Keratinocyte (primary cell): ENCODE measurements at places on chromosomes 16 and 17.
A peak's percentile ranks its signal among the peaks of the same experiment; 100 is the strongest.

- no peak for DNase-seq
Observed at GRCh38 chr16:53668869-53669268, 34.8 kb downstream of the RPGRIP1L start.

DNA sequence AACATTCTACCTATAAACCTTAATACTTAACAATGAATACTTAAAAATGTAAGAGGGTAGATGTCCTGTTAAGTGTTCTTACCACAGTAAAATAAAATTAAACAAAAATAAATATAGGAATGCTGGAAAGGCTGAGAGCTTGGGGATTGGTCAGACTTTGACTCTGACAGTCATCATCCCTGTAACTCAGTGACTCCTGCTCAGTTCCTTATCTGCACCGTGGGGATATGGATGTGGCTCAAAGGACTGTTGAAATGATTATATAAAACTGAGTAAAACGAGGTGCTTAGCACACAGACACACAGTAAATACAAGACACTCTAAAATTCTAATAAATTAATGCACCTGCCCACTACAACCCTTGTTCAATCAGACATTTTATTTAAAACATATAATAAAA, 338.6 kb downstream of the TMEM114 start:
- DNase-seq, result no peak

DNA sequence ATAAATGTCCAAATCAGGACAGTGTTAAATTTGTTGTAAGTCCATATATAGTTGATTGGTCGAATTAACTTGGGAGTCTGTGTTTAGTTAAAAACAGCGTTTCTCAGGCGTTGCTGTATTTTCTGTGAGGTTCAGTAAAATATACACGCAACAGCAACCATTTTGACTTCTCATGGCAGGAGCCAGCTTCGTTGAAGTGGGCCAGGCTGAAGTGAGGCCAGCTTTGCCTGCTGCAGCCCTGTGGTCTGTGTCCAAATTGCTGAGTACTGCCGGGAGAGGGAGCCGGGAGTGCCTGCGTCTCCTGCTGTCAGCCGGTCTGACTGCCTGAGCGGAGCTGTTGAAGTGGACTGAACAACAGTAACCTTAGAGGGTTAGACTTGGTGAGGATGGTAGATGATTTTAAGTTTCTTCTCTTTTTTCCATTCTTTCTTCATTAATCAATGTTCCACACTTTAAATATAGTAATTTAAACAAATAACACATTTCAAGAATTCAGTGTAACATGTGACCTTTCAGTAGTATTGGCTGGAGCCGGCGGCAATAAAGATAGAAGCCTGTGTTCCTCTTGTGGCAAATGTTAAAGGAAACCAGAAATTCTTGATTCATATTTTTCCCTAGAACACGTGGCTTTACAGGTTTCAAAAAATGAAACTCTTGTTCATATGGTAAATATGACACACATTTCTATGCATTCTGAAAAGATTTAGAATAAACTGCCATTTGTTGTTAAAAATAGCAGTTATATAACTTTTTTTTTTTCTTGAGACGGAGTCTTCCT, 37.0 kb upstream of the ZNF750 start:
- DNase-seq, result peak; percentile 33

DNA sequence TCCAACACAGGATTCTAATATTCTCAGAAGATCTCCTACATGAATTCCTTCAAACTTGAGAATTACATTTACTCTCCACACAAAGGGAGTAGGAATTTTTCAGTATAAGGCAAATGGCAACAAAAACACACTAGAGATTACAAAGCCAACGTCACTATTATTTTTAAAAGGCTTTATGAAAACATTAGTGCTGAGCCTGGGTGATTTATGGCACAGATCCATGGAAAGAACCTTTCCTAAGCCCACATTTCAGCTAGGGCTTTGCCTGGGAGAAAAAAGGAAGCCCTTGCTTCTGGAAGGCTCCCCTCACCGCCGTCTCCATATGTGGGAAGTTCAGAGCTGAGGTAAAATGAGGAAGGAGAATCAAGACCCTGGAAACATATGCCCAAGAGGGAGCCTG, 499.4 kb upstream of the HSBP1 start:
- no peak for DNase-seq

GRCh38 chr17:64240741-64241347, 22.2 kb downstream of the TEX2 start:
- no peak for DNase-seq

DNA sequence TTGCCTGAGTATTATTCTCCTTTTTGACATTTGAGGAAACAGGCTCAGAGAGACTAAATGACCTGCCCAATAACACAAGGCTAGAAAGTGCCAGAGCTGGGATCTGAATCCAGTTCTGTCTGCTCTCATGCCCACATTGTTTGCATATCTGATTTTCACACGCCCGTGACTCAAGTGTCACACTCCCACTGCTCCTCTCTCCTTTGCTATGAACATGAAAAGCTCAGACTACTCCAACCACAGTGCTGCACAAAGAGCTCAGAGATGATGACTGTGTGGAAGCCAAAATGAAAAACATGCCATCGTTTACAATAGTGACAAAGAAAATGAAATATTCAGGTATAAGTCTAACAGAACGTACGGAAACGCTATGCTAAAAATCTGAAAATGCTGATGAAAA, 107.9 kb downstream of the SMG6 start:
- no peak for DNase-seq

DNA sequence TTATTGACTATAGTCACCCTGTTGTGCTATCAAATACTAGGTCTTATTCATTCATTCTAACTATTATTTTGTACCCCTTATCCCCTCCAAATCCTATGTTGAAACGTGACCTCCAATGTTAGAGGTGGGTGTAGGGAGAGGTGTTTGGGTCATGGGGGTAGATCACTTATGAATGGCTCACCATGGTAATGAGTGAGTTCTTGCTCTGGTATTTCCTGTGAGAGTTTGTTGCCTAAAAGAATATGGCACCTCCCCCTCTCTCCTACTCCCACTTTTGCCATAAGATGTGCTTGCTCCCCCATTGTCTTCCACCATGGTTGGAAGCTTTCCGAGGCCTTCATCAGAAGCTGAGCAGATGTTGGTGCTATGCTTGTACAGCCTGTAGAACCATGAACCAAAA, 59.3 kb upstream of the BRD7 start:
- DNase-seq, result no peak

DNA sequence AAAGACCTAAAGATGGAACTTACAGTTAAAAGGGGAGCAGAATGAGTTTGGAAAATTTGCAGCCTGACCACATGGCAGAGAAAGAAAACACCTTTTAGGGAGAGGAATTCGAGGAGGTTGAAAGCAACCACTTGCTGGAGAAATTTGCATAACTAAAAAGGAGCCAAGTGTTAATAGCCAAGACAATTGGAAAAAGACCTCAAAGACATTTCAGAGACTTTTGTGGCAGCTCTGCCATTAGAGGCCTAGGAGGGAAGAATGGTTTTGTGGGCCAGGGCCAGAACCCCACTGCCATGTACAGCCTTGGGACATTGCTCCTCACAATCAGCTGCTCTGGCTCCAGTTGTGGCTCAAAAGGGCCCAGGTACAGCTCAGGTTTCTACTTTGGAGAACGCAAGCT, 338.5 kb downstream of the UTP18 start:
- no peak for DNase-seq

DNA sequence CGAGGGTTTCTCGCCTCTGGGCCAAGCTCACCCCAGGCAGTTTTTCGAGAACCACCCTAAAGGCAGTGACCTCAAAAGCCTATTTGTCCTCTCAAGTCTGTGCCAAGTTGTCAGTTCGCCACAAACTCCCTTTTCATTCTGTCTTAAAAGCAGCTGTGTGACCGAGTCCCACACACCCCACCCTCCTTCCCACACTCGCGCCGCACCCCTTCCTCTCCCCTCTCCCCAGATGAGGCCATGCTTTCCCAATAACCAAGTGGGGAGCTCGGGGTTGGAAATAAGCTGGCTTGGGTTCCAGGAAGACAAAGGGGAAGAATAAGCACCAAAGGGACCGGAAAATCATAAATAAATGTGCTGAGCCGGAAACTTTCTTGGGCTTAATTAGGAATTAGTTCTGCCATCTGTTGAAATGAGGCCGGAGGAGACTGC, 36.7 kb downstream of the GRIN2C start:
- DNase-seq, result no peak

- no peak for DNase-seq
Observed at GRCh38 chr17:18910881-18911280, 41.1 kb upstream of the SLC5A10 start.

GRCh38 chr16:24699151-24699723, 30.2 kb upstream of the TNRC6A start:
- DNase-seq, result no peak

DNA sequence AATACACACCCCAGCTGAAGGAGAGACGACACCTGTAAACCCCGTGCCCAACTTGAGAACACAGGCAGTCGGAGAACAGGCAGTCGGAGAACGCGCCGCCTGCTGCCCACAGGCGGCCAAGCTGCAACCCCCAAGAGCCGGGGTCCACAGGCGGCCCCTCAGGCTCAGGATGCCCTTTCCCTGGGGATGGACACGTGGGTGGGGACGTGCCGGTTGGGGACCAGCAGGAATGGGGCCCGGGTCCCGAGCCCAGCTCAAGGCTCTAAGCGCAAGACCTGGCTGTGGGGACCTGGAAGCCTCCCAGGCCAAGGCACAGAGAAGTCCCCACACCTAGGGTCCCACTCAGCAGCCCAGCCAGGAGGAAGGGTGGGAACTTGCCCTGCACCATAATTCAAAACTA, 79.5 kb upstream of the GNG13 start:
- DNase-seq, result no peak

DNA sequence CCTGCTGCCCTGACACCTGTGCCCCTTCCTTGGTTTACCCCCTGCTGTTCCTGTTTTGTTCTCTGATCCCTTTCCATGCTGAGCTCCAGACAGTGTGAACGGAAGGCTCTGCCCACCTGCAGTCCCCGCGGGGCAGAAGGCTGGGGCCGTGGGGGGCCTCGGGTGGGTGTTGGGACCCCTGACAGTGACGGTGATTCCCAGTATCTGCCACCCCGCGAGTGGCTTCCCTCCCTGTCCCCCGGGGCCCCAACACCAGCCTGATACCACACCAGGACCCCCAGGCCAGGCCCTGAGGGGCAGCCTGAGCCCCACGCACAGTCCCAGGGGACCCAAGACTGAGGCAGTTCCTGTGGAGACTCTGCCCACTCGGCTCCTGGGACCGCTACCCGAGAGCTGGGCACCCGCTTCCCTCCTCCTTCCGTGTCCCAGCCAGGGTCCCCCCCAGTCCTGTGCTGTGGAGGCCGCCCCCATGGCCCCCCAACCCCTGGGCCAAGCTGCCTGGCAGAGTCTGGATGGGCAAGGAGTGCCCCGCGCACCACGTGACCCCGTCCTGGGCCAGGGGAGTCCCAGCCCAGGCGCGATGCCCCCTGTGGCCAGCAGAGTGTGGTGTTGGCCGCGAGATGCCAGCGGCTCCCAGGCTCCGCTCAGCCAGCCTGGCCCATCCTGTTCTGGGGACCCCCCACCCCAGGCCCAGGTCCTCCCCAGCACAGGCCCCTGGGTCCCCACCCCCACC, 10.0 kb upstream of the C1QTNF8 start:
- no peak for DNase-seq

DNA sequence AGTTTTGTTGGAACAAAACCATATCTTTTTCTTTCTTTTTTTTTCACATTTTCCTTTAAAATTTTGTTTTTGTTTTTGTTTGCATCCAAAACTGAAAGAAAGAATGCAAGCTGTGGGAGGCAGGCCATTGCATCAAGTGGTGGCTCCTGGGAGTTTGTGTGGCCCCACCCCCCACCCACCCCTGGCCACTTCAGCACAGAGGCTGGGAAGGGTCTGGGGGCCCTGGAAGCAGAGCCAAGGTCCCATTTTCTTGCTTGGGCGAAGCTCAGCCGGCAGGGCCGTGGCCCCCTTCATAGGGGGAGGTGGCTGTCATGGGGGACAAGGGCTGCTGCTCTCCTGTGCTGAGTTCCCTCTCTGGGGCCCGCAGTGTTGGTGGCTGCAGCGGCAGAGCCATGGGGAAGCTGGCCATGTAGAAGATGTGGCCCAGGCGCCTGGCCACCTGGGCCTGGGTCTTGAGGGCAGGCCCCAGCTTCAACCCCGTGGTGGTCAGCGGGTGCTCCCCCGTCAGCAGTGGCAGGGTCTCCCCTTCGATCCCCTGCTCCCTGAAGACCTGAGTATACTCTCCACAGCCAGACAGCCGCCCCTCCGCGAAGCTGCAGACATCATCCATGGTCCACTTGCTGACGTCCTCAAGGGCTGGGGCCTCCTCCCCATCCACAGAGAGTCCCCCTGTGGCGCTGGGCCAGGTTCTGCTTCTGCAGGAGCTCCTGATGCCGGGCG, 19.8 kb downstream of the PAFAH1B1 start:
- DNase-seq, result no peak
